ENCODE measurements at places on chromosomes 4 and X.

DNA sequence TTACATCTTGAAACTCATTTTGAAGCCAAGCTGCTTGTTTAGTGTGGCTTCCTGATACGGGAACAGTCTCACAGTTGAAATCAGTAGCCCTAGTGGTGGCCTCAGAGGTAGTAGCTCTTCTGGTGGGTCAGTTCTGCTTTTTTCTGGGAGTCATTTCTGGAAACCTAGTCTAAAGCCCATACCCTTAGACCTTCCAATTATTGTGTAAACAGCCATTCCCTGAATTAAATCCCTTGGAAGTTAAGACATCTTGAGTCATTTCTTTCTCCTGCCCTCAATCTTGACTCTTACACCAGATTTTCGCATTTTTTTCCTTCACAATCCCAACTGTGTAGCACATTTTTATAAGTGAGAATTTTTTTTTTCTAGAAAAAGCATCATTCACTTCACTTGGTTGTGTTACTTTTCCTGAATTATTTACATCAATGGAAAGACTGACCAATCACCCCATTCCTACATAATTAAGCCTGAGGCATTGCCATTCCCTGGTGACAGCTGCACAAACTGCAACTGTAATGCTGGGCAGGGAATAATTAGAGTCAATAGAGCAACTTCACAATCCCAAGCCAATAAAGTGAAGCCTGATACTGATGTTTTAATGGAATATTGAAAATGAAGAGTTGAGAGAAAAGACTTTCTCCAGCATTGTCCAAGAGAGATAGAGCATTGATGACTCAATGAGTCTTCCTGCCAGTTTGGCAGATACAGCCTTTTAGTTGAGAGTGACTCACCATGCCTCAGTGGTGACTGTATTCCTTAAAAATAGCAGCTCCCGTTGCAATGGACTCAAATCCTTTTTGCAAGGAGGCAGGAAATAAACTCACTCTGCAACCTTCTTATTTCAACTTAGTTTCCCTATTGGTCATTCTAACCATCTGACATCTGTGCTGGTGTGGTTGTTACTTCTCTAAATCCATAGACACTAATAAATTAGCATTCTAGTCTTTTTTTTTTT, 13.0 kb upstream of the SEPSECS start:
- DNase-seq: peak; percentile 27

- DNase-seq: no peak
Measured at GRCh38 chr4:110680265-110680664, 57.4 kb upstream of the PITX2 start.

DNA sequence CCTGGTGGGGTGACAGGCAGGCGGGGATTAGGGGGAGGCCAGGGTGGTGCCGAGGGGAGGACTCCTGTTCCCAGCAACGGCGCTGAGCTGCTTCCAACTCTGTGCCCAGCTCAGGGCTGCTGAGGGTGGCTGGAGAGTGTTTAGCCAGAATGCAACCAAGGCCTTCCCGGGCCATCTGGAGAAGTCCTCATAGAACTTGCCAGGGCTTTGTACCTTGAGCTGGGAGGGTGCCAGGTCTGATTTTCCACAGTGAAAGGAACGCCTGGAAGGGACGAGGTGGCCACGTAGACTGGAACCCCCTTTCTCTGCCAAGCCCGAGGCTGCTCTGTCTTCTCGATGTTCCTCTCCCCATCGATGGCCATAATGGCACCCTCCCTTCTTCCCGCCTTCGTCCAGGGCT, 57.0 kb upstream of the GPR78 start:
- no peak for DNase-seq

DNA sequence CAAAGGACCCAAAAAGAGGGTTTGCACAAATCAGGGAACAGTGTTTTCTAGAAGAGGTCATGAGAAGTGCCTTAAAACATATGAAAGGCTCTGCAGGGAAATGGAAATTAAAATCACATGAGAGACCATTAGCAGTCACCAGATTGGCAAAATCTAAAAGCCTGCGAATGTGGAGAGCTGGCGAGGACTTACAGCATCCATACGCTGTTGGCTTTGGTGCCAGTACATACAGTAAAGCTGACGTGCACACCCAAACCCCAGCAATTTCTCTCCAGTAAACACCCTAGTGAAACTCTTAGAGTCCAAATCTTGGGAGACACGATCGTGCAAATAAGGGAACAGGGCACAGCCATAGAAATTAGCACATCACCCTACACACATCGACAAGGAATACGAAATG, 25.4 kb upstream of the PPP2R2C start:
- DNase-seq: no peak

DNA sequence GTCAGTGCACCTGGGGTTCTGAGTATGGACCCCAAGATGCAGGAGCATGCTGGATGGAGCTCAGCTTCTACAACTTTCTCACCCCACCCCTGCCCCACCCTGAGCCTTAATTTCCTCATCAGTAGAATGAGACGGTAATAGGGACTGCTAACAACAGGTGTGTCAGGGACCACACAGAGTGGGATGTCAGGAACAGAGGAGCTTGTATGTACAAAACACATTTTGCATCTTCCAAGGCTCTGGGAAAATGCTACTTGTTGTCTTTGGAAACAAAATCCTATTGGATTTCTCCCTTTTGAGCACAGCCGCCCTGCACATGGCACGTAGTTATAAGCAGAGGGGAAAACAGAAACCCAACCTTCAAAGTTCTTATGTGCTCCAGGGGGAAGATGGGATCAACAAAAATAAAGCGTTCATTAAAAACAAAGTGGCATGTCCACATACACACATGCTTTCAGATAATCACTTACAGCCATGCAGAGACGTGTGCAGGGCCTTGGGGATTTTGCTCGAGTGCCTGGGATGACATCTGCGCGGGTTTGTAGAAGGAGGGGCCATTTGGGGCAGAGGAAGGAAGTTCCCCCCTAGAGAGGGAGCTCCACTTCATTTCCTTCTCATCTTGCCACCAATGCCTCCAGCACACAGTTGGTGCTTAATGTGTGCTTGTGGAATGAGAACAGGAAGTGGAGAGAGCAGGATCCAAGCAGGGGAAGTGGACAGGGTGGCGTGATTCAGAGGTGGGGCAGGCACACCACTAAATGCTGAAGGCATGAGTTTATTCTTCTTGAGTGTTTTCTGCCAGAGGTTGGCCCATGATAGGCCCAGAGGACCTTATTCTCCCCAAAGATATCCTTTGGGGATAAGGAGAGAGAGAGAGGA, 138.9 kb downstream of the SMIM20 start:
- no peak for DNase-seq

DNA sequence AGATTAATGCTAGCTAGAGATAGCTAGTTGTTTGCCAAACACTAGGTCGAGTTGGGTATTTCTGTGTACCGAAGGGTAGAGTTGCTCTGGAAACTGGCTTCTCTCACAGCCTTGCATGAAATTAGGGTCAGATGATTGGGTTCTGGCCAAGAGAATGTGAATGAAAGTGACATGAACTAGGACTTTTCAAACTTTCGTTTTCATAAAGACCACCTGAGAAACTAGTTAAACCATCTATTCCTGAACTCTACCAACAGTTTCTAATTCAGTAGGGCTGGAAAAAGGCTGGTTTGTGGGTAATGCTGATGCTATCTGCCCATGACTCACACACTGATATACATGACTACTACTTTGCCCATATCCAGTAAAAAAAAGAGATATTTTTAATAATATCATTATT, 157.6 kb downstream of the GASK1B start:
- DNase-seq: no peak

GRCh38 chr4:100569196-100569595, 51.4 kb upstream of the EMCN start:
- DNase-seq: no peak

- peak; percentile 25 for DNase-seq
Measured at GRCh38 chr4:8267077-8267476, 2.5 kb upstream of the HTRA3 start.

- no peak for DNase-seq
Measured at GRCh38 chr4:169377367-169377766, 106.6 kb upstream of the SH3RF1 start.

DNA sequence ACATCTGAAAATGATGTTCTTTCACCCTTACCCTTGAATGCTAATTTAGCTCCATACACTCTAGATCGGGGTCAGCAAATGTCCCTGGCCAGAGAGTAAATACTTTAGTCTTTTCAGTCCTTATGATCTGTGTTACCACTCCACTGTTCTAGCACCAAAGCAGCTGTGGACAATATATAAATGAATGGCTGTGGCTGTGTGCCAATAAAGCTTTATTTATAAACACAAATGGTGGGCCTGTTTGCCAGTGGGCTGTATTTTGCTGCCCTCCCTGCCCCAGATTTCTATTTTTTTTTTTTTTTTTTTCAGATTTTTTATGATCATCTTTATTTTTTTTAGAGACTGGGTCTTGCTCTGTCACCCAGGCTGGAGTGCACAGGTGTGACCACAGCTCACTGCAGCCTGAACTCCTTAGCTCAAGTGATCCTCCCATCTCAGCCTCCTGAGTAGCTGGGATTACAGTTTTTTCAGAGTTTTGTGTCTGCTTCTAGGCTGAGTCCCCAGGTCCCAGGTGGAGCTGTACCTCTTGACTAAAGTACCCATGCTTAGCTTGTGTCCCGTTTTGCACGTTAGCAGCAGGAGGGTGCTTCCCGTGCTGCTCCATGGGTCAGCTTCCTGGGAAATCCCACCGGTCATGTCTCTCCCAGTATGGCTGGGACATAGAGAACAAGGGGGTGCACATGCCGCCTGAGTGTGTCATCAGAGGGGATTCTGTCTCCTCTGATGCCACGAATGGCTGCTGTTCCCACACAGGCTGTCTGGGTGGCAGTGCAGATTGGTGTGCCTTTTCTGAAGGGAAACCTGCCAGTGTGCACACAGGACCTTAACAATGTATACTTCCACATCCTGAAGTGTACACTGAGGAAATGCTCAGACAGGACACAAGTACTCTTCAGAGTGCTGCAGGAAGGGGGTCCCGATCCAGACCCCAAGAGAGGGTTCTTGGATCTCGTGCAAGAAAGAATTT, 16.0 kb upstream of the GRPEL1 start:
- no peak for DNase-seq

GRCh38 chr4:88859191-88859812, 161.7 kb upstream of the NAP1L5 start:
- no peak for DNase-seq

DNA sequence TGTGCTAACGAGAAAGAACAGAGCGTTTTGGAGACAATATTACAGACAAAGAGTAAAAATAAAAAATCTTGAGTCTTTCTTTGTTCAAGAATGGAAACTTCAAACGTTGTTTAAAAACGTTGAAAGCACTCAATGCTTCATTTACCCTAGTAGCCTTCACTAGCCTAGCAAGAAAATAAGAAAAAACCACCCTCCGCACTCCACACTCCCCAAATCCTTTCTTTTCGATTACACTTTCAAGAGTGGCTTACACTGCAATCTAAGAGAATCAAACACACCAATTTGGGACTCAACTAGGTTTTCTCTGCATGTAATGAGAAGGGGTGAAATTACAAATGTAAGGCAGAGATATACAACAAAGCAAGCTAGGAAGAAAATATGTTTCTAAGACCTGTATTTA, 4.7 kb downstream of the TMSB4X start:
- DNase-seq: no peak

DNA sequence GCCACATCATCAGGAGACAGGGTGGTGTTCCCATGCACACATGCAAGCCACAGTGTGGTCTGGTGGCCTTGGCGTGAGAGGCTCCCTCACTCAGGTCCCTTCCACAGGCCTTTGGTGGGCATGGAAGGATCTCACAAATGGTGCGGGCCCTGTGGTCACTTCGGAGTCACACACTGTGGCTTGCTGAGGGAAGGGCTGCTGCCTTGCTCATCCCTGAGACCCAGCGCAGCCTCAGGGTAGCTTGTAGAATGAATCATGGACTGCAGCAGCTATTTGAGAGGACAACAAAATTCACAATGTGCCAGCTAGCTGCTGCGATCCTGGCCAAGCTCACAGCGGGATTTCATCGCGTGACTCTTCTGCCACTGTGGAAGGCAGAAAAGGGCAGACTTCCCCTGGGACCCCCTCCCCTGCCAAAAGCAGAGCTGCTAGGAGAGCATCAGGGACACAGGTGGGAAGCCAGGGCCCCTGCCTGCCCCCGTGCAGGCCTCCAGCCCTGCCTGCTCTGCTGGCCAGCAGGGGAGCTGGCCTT, 106.4 kb downstream of the ABLIM2 start:
- no peak for DNase-seq

- DNase-seq: no peak
Measured at GRCh38 chrX:104659005-104659744, 93.2 kb downstream of the IL1RAPL2 start.

DNA sequence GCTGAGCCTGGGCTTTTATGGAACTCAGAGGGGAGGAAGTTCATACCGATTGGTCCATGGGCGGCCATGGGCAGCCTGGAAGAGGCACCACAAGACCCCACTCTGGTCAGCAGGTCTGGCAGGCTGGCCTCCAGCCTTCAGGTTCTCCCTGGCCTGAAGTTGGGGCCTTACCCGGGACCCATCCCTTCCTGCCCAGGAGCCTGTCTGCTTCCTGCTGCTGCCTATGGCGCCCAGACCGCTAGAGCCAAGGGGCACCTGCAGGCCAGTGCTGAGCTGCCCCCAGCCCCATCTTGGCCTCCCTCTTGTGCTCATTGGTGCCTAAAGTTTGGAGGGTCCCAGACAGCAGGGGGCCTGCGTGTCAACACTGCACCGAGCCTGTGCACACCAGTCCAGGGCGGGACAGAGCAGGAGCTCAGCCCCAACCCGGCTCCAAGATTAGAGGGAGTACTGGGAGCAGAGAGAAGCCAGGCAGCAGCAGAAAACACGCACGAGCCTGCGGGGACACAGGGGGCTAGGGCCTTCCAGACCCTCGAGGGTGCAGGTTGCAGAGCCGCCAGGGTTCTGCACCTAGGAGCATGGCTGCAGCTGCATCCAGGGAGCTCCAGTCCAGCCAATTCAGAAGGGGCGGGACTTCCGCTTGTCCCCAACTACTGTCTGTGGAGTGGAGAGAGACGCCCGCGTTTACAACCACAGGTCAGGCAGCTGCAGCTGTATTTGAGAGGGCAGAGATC, 30.7 kb upstream of the ZNF280C start:
- DNase-seq: peak; percentile 56

DNA sequence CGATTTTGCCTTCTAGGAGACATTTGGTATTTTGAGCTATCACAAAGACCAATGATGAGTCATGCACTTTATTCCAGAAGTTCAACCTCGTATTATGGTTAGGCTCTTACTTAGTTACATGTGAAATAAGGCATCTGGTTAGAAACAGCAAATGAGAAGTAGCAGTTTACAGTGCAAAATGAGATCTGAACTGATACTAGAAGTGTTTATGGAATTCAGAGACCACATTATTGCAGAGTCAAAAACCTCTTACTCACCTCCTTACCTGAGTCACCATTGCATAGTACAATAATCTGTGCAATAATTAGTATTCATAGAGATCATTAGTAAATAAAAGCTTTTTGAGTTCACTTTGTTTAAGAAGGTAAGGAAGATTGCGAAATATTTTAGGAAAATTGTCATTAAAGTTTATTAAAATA, 38.7 kb downstream of the SEC24B start:
- peak; percentile 8 for DNase-seq

Measured in SW480 (cell line).